Stimulated activated CD8-positive, alpha-beta memory T cell treated with anti-CD3 and anti-CD28 coated beads, Interleukin-15, amount 100 ng/mL, for 24 hours (primary cell): ENCODE measurements at places on chromosomes 7 and 10.

DNA sequence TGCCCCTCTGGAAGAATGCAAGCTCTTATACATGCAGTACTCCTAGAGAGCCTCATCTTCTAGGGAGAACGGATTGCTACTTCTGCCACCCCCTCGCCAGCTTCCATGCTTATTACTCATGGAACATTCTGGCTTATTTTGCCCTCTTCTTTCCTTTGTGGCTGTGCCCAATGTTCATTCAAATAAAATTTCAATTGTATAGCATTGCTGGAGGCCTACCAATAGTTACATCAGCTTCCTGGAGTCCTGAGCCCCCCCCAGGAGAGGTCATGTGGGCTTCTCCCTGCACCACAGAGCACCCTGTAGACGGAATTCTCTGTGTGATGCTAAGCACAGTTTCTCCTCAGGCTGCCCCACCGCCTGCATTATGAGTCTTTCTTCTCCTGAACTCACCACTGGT lies 1094.0 kb downstream of the KCNMA1 start:
- no peak for DNase-seq

DNA sequence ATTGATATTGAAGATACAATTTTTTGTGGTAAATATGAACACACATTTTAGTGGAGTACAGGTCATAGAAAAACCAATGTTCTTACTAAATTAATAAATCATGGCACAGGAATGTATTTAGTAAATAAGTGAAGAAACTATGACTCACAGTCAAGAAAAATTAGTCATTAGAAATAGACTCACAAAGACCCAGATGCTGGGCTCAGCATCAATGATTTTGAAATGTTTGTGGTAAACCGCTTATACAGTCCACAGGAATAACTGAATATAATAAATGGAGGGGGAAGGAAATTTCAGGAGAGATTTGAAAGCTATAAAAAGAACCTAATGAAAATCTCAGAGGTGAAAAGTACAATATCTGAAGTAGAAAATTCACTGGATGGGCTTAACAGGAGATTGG lies 138.3 kb upstream of the ADCY1 start:
- DNase-seq, result no peak

- DNase-seq, result no peak
Measured at GRCh38 chr10:10542477-10542876, 475.2 kb upstream of the CELF2 start.

DNA sequence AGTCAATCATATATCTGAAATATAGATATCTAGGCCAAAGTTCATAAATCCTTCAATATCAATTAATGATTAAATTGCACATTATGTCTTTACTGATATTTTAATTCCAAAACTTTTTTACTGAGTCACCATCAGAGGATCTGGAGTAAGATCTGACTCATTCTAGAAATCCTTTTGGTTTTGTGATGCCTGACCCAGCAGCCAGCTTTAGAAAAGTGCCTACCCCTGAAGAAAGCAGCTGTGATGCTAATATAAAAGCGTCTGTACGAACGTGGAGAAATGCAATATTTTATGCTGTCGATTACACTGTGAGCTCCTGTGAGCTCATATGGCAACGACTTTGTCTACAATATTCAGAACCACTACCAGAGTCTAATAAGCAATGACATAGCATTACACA lies 142.5 kb upstream of the LRRTM3 start:
- DNase-seq, result no peak

DNA sequence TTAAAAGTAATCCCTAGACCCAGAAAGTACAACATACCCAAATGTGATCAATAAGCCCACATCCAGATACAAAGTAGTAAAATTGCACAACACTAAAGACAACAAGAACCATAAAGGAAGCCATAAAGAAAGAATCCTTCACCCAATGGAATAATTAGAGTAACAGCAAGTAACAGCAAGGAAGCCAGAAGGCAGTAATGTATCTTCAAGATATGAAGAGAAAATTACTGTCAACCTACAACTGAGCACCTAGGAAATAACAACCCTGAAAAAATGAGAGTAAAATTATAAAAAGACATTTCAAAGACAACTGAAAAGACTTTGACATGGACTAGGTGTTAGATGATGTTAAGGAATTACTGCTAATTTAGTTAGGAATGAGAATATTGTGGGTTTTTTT lies 60.5 kb downstream of the CNOT4 start:
- DNase-seq, result no peak

DNA sequence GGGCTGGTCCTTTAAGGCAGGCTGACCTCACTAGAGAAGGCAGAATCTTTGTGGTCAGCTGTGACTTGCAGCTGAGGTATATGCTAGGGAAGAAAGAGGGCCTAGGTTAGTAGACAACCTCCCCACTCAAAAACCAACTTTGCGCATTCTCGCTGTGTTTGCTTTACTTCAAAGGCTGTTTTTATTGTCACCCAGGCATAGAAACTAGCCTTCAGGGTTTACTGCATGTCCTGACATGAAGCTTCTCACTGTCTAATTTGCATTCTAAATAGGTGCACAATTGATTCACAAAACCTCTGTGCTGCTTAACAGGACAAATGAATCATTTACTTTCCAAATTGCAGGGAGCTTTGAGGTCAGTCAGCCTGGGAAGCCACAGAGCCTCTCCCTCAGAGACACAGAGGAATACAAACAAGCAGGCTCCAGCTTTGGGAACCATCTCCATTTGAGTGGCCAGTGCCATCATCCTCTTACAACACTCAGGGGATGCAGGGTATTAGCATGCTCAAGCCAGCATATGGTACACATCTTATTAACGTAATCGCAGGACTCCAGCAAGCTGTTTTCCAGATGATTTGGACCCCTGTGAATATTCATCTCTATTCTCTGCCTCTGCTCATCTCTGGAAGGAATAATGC lies 596.4 kb upstream of the GHITM start:
- DNase-seq, result no peak

DNA sequence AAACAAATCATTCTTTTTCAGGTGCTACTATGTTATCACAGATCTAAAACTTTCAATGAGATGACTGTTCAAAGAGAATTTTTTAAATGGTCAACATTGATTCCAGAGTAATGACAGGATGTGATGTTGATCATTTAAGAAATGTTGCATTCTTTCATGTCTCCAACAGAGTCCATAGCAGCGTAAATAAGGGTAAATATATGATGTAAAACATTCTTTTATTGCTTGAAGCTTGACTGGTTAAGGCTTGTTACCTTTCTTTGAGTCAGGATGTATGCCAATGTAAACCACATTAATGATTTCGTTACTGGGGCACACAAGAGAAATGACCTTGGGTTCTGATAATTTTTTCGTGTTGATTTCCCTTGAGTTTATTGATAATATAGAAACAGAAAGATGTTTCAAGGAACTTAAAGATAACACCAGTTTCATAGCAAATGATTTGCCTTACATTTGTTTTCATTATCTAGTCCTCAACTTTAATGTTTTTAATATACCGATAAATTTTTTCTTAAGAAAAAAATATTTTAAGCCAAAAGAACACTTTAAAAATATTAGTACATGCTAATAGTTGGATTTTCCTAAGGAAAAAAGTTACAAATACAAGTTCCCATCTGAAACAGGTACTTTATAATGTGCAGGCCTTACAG lies 3.5 kb downstream of the STK17A start:
- no peak for DNase-seq

GRCh38 chr10:90964781-90965465 lies 44.0 kb upstream of the ANKRD1 start:
- DNase-seq, result no peak

- DNase-seq, result no peak
Measured at GRCh38 chr10:94353336-94353735, 9.4 kb downstream of the NOC3L start.

- no peak for DNase-seq
Measured at GRCh38 chr10:124416733-124417132, 2.0 kb downstream of the OAT start.

- no peak for DNase-seq
Measured at GRCh38 chr7:105985672-105986215, 22.7 kb downstream of the CDHR3 start.

- DNase-seq, result no peak
Measured at GRCh38 chr7:81626008-81626407, 143.8 kb downstream of the HGF start.

DNA sequence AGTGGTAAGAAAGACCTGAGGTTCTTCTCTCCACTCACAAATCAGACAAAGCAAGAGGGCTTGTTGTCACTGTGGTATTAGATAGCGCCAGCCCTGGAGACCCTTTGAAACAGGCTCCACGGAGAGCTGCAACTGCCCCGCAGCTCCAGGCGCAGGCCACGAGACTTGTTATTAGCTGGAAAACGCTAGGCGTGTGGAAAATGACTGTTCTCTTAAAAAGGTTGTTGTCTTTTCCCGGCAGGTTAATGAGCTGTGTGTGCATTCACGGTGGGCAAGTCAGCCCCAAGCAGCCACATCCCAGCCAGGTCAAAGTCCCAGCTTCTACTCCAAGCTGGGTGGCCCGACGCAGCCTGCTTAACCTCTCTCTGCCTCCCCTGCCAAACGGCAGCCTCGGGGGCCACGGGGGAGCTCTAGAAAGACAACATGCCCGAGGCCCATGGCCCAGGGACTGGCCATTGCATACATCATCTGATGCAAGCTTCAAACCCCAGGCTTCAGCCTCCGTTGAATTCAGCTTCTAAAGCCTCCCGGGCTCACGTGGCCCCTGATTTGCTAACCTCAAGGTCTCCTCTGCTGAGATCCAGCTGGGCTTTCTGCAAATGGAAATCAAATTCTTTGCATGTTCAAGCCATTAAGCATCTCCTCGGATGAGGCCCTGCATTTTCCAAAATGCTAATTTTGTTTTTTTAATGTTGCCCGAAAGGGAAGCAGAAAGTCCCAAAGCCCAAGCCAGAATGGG lies 61.3 kb upstream of the DNAAF5 start:
- no peak for DNase-seq

GRCh38 chr10:17683541-17683940 lies 39.6 kb downstream of the STAM start:
- DNase-seq, result no peak

GRCh38 chr7:55468495-55468894 lies 103.4 kb downstream of the LANCL2 start:
- no peak for DNase-seq

DNA sequence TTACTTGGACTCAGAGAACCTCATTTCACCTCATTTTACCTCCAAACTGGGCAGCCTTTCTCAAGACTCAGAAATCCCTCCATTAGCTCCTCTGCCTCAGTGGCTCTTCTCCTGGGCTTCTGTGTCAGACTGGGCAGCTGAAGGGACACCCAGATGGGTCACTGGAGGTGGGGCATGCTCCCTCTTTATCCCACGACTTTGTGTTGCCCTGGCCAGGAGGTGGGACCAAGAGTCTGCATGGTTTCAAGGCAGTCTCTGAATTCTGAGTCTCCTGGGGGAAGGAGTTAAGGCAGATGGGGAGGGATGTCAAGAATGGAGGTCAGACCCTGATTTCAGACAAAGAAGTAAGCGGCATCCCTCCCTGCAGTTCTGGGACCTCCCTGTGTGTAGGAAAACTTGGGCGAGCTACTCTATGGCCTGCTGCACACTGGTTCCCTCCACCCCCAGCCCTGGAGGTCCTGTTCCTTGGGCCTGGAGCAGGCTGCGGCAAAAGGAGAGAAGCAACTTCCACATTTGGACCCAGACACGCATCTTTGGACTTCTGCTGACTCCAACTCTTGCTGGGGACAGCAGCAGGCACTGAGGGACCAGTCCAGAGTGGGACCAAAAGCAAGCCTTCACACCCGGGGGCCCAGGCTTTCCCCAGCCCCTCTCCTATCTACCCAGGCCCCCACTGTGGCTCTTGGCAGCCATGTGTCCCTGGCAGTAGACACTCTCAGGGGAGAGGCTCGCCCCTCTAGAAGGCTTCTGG lies 10.8 kb downstream of the POLL start:
- DNase-seq, result no peak

- DNase-seq, result no peak
Measured at GRCh38 chr10:65133652-65134051, 1612.5 kb downstream of the REEP3 start.

DNA sequence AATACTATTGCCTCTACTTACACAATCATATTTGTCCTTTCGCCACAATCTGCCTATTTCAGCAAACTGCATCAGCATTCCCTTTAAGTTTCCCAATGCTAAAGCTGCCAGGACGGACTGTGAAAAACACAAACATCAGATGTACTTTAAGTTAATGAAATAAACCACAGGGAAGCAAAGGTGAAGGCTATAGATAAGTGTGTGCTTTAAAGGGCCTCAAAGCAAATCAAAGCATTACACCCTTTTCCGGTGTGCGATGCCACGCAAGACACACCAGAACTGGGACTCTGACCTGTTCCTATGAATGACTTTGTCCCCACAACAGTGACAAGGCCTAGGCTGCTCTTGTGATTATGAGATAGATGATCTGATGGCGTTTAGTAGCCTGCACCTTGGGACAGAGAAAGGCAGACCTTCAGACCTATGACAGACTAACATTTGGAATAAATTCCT lies 23.4 kb downstream of the SLC26A3 start:
- no peak for DNase-seq

DNA sequence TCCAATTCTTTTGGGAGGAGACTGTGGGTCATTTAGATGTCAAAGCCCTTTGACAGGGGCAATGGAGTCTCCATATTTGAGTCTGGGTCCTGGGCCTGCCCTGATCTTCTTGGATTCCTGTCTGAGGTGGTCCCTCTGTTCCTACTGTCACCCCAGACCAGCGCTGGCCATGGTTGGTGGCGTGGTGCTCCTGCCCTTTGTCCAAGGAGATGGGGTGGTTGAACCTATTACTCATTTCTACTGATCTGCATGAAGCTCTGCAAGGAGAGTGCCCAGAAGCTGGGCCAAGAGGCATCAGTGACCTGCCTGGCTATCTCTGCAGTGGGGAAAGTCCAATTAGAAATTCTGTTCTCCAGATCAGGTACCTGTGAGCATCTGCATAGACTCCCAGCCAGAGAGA lies 355.6 kb upstream of the NUPR2 start:
- no peak for DNase-seq

DNA sequence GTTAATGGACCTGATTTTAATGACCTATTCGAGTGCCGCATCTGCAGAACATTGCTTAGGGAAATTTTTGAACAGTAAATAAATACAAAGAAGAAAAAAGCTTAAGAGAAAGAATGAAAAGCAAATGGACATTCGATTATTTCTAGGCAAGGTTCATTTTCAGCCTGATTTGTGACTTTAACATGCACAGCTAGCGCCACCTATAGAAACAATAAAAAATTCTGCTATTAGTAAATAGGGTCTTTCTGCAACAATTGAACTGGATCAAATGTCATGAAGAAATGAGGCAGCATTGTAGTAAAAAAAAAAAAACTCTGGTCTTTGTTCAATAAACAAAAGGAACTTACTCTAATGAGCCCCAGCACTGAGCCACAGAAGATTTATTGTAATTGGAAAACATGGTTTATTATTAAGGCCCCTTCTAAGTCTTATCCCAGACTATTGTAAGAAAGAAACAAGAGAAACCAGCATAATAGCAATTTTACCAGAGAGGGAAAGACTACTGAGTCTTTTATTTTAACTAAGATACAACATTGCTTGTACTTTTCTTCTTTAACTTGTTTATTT lies 41.4 kb upstream of the GHITM start:
- no peak for DNase-seq

GRCh38 chr7:25863005-25863728 lies 288.8 kb upstream of the NFE2L3 start:
- DNase-seq, result no peak

GRCh38 chr10:132446661-132447445 lies 49.9 kb downstream of the PWWP2B start:
- DNase-seq, result peak; percentile 35

- DNase-seq, result no peak
Measured at GRCh38 chr10:5265139-5265538, 68.5 kb downstream of the AKR1C4 start.

- no peak for DNase-seq
Measured at GRCh38 chr7:42753811-42754363, 158.0 kb downstream of the C7orf25 start.

- DNase-seq, result no peak
Measured at GRCh38 chr7:66640802-66641525, 12.3 kb downstream of the KCTD7 start.
